Type B pancreatic cell (in vitro differentiated cells): ENCODE measurements at places on chromosomes 11 and 22.

- peak; percentile 96 for DNase-seq
Measured at GRCh38 chr22:50507421-50507990, at the start of gene LMF2. Gene LMF2 (minus strand): TSS chr22:50507702. CDS start chr22:50507675, 27 bp downstream.

DNA sequence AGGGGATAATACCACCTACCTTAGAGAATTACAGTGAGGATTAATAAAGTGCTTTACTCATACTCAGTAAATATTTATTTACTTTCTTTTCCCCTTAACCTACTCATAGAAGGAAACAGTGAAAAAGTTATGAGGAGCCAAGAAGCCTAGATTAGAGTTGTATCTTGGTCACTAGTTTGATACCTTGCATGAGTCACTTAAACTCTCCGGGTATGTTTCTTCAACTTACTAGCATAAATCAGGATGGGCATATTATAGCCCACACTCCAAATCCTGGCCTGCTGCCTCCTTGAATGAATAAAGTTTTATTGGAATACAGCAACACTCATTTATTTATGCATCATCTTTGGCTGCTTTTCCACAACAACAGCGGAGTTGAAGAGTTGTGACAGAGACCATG lies 8.2 kb downstream of the FBXO3 start:
- no peak for DNase-seq

- DNase-seq = no peak
Measured at GRCh38 chr11:47950396-47950795, 30.0 kb upstream of the PTPRJ start.

DNA sequence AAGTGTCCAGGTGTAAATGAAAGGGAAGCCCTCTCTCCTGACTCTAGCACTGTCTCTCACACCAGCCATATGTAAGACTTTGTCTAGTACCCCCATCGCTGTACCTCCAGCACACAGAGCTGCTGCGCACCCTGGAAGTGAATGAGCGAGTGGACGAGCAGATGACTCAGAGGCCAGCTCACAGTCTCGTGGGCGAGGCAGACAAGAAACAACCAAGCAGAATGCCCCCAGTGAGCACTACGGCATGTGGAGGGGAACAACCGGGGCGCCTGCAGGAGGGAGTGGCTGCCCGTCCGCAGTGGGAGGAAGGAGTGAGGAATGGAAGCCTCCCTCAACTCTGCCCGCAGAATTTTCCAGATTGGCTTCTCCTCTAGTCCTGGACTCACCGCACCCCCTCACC lies 46.4 kb downstream of the MCM5 start:
- no peak for DNase-seq

- no peak for DNase-seq
Measured at GRCh38 chr11:6260207-6260726, 629 bp downstream of the CCKBR start.

DNA sequence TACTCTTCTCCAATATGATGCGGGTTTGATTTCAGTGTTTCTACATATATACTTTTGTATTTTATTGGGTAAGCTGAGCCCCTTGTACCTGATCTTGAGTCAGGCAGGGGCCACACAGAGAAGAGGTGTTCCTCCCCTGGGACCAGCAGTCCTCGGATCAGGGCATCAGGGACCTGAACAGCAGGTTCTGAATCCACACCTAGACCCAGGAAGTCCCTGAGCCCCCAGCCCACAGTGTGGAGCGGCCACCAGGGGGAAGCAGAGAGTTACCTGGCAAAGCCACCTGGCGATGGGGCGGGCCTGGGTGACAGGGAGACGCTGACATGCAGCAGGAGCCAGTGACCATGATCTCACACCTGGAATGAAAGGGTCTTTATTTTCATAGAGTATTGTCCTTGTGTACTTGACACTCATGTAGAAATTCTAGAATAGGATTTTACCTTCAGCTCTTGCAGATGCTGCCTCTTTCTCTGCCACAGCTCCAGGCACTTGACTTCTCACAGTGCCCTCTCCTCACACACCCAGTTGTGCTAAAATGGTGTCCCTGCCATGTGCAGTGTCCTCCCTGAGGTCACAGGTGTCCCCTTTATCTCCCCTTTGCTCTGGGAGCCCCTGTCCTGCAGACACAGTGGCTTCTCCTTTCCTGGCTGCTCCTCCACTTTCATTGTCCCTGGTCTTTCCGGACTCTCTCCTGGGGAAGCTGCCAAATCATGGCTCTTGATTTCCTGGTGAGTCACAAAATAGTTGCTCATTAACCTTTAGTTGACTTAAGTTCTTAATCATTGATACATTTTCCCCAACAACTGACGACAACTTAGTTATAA lies 48.5 kb downstream of the GGTLC2 start:
- no peak for DNase-seq

GRCh38 chr11:78350646-78351165 lies 66.9 kb downstream of the GAB2 start:
- no peak for DNase-seq
